ENCODE measurements at places on chromosomes 13 and 19.

DNA sequence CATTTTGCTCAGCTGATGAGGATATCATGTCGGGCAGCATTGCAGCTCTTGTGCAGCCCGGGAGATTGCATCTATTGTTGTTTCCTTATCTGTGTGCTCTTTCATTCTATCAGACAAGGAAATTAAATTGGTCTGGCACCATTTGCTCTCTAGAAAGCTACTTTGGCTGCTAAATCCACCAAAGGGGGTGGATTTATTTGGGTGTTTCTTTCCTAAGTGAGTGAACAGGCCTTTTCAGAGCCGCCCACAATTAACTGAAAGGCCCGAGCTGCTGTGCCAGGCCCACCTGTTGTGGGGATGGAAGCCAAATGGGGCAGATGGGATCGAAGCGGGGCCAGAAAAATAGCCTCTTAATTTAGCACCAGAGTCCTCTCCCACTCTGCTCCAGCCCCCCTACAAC is 99.4 kb downstream of the DNAJC15 start:
- no peak for DNase-seq

DNA sequence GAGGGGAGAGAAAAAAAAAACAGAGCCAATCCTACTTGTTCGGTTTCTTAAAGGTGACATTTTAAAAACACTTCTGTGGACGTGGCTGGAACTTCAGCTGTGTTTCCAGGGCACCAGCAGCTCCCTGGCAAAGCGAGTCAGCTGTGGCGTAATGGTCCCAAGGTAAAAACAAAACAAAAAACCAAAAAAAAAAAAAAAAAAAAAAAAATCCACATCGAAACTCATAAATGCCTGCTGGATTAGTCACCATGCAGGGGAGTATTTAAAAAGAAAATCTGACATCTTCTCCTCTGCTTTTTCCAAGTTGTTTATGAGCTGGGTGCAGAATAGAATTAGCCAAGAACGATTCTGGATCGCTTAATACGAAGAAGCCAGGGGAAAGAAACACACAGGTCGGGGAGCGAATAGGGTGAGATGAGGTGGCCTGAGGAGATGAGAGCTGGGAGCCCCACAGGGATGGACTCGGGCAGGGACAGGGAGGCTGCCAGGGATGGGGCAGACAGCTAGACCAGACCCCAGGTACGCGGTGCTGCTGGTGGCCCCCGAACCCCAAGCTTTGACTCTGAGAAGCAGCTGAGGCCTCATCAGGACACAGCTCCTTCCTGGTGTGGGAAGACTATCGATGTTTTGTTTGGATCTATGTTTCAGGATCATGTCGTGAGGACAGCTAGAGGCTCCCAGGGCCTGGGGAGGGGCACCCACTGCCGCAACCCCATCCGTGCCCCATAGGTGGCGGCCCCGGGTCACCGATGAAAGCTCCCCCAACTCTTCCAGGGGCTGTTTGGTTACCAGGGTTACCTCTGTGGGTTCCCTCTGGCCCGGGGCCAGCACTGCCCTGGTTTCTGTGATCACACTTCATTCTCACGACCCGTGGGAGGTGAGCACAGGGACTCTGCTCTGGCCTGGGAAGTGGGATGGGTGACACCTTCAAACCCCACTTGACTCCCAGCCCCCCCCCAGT is 3.1 kb upstream of the CTXN1 start:
- no peak for DNase-seq

DNA sequence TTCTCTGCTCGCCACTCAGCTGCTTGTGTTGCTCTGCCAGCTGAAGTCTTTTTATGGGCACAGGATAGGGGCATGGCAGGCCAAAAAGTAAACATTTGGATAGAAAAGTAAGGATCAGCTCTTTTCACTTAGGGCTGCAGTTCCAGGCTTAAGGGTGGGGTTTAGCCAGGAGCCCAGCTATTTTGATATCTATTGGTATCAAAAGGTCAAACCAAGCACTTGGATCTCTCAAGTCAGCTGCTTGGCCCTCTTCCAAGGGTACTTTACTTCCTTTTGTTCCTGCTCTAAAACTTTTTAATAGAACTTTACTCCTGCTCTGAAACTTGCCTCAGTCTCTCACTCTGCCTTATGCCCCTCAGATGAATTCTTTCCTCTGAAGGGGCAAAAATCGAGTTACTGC is 55.7 kb upstream of the ABCC4 start:
- no peak for DNase-seq

GRCh38 chr13:114110091-114110829 is 22.2 kb downstream of the RASA3 start:
- DNase-seq: no peak

- DNase-seq: no peak
Observed at GRCh38 chr13:51807041-51807440, 3.1 kb upstream of the DHRS12 start.

DNA sequence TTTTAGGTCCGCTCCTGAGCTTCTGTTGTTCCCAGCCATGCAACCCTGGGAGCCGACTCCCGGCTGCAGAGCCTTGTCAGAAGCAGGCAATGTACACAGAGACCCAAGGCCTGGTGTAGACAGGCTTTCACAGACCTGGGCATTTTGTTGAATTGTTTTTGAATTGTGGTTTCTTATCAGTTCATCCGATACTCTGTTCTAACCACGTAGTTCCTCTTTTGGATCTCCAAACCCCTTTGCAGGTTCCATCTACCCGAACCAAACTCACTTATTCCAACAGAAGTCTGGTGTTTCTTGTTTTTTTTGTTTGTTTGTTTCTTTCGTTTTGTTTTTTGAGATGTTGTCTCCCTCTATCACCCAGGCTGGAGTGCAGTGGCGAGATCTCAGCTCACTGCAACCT is 6.3 kb upstream of the NLRP2 start:
- DNase-seq: no peak

DNA sequence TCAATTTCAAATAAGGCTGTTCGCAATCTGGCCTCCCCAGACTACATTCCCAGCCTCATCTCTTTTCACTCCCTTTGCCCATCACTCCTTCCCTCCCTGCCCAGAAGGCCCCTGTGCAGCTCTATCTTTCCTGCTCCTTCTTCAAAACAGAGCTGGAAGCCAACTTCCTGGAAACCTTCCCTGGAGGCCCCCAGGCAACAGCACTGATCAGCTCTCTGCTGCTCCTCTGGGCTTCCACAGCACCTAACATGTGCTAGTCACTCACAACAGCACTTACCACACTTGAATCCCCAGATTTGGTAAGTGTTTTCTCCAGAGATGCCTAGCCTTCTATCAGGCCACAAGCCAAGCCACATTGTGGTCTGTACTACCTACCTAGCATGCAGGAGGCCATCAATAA is 9.5 kb downstream of the SMAD9 start:
- no peak for DNase-seq

DNA sequence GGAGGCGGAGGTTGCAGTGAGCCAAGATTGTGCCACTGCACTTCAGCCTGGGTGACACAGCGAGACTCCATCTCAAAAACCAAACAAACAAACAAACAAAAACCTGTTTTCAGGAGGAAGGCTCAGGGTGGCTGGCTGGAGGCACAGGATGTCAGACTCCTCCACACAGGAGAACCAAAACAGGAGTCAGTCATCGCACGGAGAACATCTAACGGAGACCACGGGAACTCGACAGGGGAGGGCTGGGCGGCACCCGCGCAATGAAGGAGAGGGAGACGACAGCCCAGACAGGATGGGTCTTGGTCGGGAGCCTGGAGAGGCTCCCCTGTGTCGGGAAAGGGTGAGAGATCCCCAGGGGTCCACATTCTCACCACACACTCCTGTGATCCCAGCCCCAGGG is 20.8 kb upstream of the SLC7A9 start:
- no peak for DNase-seq

- no peak for DNase-seq
Observed at GRCh38 chr13:80400164-80400864, 59.4 kb upstream of the SPRY2 start.

- DNase-seq: no peak
Observed at GRCh38 chr19:35805526-35806102, 7.0 kb downstream of the PRODH2 start.

DNA sequence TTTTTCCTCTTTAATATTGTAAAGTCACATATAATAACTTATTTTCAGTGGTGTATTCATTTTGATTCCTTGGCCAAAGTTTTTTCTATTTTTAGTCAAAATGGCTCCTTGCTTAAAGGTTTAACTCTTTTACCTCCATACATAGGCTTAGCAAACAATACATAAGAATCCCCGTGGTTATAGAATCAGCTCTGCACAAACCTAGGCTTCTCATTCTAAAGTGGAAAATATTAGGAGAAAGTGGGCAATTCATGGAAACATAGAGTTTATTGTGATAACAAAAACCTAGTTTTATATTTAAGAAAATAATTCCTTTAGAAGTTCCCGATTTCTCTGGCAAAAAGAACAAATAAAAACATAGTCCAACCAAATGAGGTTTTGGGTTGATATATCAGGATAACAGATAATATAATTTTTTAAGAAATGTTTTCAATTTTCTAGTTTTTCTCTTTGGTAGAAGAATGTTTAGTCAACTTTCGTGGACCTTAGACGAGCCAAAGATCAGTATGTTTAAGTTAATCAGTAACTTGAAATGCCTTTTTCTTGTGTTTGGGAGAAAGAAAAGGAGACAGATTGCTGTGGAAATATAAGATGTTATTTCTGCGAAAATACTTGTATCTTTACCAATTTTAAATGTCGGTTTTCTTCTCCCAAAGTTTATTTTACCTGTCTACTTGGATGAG is 93.4 kb upstream of the KLF12 start:
- DNase-seq: no peak

- no peak for DNase-seq
Observed at GRCh38 chr19:50205681-50206138, 2.3 kb downstream of the MYH14 start.

- peak; percentile 13 for DNase-seq
Observed at GRCh38 chr13:98300956-98301641, 124.0 kb upstream of the RNF113B start.

Measured in Panc1 (cell line).